Naive thymus-derived CD8-positive, alpha-beta T cell (primary cell): ENCODE measurements at places on chromosomes 16 and 17. TPM values are rescaled to one million over a fixed set of nuclear protein-coding genes. Genes with fewer than 3 reads are reported as not detected.

HYDIN gene
- not detected for polyA plus RNA-seq

RDM1 gene
- polyA plus RNA-seq, result 0.32 TPM

GRAP gene
- 99.6 TPM for polyA plus RNA-seq

TMEM204 gene
- polyA plus RNA-seq, result 95.9 TPM

MMP28 gene
- polyA plus RNA-seq, result 30.1 TPM

KRTAP16-1 gene
- not detected for polyA plus RNA-seq
